Cerebellar nuclear complex (tissue), 1 donor: ENCODE measurements at places on chromosomes 11 and 22.

GRCh38 chr11:567011-567628, 6.3 kb downstream of the RASSF7 start:
- DNase-seq, result no peak

GRCh38 chr22:22944268-22944985, 56.8 kb downstream of the IGLL5 start:
- no peak for DNase-seq

DNA sequence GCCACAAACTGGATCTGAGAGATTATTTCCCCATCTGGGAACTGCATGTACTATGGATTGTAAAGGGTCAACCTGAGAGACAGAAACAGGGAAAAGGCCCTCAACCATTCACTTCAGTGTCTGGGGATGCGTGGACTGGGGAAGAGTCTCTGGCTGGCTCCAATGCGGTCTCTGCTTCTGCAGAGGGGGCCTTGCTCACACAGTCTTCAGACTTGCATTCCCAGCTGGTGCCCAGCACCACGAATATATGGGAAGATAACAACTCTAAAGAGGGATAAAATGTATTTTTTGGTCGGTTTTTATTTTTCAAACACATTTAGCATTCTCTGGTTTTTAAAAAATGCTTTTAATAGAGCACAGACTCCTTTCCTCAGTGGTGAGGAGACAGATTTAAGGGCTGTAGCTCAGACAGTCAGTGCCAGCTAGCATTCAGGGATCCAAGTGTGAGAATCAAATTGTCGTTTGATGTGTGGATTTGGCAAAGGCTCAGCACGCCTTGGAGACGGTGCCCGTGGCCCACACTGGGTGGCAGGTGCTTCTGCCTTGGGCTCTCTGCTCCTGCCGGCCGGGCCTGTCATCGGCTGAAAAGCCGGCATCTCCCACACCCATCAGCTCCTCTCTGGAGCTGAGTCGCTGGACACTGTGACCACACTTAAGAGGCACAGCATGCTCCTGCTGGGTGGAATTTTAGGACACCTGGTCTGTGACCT, 8.0 kb upstream of the EFCAB6 start:
- DNase-seq, result no peak

GRCh38 chr11:12666915-12667314, 7.3 kb upstream of the TEAD1 start:
- no peak for DNase-seq

DNA sequence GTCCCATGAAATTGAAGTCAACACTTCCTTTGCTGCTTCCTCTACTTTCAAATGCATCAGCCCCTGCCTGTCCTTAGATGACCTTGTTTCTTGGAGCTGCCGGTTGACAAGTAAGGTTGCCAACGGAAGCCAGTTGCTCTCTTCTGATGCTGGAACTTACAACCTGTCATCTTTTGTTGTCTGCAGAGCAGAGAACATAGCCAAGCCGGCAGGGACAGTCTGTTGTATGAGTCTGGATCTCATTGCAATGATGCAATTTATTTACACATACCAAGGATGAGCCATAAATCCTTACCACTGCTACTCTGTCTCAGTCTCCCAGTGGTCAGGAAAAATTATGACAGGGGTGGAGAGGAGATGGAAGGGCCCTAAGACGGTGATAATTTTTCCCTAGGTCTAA, 151.4 kb downstream of the BLID start:
- no peak for DNase-seq

- DNase-seq, result no peak
Measured at GRCh38 chr11:30479899-30480298, 106.3 kb downstream of the MPPED2 start.

GRCh38 chr11:65214212-65214845, 32.6 kb downstream of the CAPN1 start:
- DNase-seq, result no peak

- no peak for DNase-seq
Measured at GRCh38 chr22:38834215-38834953, 9.4 kb downstream of the NPTXR start.

DNA sequence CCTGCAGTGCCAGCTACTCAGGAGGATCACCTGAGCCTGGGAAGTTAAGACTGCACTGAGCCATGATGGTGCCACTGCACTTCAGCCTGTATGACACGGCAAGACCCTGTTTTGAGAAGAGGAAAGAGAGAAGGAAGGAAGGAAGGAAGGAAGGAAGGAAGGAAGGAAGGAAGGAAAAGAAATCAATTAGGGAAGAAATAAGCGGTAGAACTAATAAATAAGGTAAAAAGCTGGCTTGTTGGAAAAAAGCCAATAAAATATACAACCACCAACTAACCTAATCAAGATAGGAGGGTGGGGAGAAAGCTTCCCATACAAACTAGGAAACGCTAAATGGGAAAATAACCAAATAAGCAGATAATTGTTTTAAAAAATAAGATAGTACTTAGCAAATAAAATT, 12.3 kb downstream of the A4GALT start:
- no peak for DNase-seq

DNA sequence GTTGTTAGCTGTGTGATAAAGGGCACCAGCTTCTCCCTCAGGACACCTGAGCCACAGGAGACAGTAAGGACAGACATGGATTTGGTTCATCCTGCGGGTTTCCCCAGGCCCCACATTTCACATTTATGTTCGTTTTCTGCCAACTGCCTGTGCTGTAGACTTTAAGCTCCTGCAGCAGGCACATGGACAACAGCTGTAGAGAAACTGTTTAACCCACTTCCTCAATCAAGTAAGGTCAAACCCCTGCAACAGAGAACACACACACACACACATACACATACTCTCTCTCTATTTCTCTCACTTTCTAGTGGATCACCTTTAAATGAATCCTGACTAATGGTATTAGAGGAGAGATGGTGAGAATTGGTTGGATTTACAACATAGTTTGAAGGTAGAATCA, 90.7 kb downstream of the C11orf87 start:
- DNase-seq, result no peak

GRCh38 chr11:61194981-61195695, 8.2 kb upstream of the PGA3 start:
- DNase-seq, result no peak

GRCh38 chr11:65434667-65435410, 12.2 kb downstream of the NEAT1 start:
- no peak for DNase-seq

- DNase-seq, result no peak
Measured at GRCh38 chr11:69797737-69798528, 21.3 kb downstream of the FGF3 start.

DNA sequence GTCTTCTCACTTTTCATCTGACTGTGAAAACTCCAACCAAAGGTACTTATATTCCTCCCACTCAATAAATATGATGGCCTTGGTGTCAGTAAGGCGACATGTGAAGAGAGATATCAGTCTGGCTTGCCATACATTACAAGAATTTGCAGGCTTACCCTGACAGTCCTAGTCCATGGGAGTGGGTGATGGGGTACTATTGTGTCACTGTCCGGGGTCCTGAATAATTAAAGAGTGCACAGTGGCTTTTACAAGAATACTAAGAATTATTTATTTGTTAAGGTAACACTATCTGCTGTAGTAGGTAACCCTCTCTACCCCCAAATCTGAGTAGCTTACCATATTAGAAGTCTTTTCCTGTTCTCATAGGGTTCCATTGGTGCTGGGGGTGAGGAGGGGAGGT, 23.1 kb upstream of the IZUMO1R start:
- DNase-seq, result no peak

DNA sequence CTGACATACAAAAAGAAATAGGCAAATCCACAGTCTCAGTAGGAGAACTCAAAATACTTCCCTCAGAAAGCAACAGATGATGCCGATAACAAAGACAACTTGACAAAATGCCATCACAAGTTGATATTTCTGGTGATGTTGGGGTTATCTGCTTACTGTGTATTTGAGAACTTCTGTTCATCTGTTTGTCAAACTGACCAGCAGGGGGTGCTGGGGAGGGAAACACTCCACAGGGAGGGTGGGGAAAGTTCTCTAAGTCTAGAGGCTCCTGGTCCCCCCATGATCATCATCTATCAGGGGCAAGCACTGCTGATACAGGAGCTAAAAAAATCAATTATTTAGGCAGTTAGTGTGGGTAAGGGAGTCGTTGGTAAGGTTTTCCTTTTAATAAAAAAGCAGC, 19.2 kb downstream of the GLYATL1 start:
- DNase-seq, result no peak

DNA sequence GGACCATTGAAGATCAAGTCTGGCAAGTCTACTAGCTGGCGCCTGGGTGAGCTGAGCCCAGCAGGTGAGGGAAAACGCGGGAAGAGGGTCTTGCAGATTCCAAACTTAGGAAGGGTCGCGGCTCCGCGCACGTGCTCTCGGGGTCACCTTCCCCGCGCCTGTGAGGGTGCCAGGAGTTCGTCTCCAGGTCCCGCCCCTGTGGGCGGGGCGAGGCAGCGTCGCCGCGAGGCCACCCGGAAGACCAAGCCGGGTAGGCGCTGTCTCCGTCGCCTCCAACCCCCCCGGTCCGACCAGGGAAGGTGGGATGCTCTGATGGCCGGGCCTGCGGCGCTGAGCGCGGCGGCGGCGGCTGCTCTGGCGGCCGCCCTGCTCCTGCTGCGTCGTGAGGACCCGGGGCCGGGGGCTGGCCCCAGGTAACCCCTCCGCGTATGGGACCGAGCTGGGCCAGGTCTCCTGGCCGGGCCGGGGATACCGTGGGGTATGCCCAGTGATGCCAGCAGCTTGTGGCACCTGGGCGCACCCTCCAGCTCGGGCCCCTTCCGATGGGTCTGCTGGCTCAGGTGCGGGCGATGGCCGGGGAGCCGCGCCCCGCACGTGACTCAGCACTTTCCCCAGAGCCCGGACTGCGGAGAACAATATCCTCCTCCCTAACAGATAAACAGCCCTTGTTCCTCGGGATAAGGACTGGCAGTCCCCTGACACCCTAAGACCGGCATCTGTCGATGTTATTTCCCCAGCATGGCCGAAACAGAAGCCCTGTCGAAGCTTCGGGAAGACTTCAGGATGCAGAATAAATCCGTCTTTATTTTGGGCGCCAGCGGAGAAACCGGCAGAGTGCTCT, at the start of gene HTATIP2:
HTATIP2 (plus strand) TSS at position 215 of the 841 bp plus-strand sequence; CDS start at position 739, 524 bp downstream.
- DNase-seq, result no peak

DNA sequence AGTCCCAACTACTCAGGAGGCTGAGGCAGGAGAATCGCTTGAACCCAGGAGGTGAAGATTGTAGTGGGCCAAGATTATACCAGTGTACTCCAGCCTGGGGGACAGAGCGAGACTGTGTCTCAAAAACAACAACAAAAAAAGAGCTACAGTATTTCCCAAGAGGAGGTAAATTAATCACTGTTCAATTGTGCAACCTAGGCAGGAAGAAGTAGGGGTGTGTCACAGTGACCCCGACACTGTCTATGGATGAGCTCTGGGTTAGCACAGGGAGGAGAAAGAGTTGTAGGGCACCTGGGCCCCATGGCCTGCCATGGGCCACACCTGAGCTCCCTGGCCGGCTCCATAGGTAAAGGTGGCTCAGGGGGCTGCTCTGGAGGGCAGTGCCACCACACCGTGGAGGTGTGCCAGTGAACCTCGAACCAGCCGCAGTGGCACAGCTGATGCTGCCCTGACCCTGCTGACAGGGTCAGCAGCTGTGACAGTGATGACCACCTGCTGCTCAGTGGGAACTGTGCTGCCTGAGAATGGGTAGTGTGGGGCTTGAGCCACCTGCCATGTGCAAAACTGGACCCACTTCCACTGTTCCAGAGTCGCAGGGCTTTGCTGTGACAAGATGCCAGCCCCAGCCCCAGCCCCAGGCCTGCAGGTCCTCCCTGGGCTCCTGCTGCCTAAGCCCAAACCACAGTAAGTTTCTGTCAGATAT, 84.0 kb upstream of the PITPNB start:
- DNase-seq, result no peak

DNA sequence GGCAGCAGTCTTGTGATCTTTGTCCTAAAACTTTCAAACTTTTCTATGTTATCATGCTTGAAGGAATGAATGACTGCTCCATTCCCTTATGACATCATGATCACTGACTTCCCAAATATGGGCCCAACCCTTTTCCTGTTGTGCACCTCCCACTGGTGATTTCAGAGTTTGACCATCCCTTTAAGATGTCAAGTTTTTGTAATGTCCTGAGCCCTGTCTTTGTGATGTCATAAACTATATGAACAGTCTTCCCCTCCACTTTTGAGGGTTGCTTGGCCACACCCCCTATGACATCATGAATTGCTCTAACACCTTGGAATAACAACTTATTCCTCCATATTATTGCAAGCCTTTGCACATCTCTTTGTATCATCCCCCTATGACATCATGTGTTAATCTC, 16.5 kb upstream of the NUCB2 start:
- DNase-seq, result no peak
